ENCODE measurements at places on chromosomes 11 and 22. TPM values are rescaled to one million over a fixed set of nuclear protein-coding genes. Genes with fewer than 3 reads are reported as not detected.

ZNF143 gene
- total RNA-seq: 26.2 TPM

CACNA1I gene
- 0.12 TPM for total RNA-seq

PDGFB gene
- total RNA-seq: 1.1 TPM

MS4A15 gene
- not detected for total RNA-seq

VWA5A gene
- 64.4 TPM for total RNA-seq

UPK3A gene
- total RNA-seq: not detected

OR52A1 gene
- not detected for total RNA-seq

CRYBB2 gene
- total RNA-seq: not detected

RIC3 gene
- total RNA-seq: not detected

DHCR7 gene
- 42.4 TPM for total RNA-seq

ASCL2 gene
- total RNA-seq: not detected

KRTAP5-8 gene
- total RNA-seq: not detected

OR52K2 gene
- not detected for total RNA-seq

SMC1B gene
- 0.13 TPM for total RNA-seq

BIRC3 gene
- total RNA-seq: 0.92 TPM

DCDC1 gene
- under 0.01 TPM for total RNA-seq

GDPD4 gene
- not detected for total RNA-seq

CADM1 gene
- total RNA-seq: 0.75 TPM

TSPAN32 gene
- 0.26 TPM for total RNA-seq

PNPLA5 gene
- total RNA-seq: not detected

CHST1 gene
- 1.2 TPM for total RNA-seq

APOA5 gene
- total RNA-seq: not detected

OR10G7 gene
- total RNA-seq: not detected

SLC25A22 gene
- 10.7 TPM for total RNA-seq

CCDC89 gene
- total RNA-seq: 6.0 TPM

LUZP2 gene
- 0.12 TPM for total RNA-seq

DSCAML1 gene
- not detected for total RNA-seq

NCF4 gene
- total RNA-seq: not detected

PYGM gene
- total RNA-seq: 1.3 TPM

CD3E gene
- not detected for total RNA-seq

A4GALT gene
- 33.6 TPM for total RNA-seq

KLHL35 gene
- total RNA-seq: 4.5 TPM

CDC42EP1 gene
- total RNA-seq: 13.6 TPM

CARS1 gene
- 54.2 TPM for total RNA-seq

EXPH5 gene
- total RNA-seq: 0.53 TPM

HORMAD2 gene
- total RNA-seq: not detected
